ENCODE measurements at places on chromosomes 5 and 9.

DNA sequence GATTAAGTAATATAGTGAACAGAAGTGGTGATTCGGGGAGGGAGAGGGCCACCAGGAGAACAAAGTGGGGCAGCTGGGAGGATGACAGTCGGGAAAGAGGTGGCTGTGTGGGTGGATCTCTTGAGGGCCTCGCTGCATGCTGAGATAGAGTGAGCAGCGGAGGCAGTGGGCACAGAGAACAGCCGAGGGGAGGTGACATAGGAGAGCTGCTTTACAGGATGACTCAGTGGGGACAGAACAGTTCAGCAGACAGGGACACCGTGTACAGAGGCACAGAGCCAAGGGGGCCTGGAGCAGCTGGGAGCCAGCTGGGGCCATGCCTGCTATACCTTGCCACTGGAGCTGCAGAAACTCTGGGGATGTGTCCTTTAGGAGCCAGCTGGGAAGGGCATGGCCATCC, 273.9 kb downstream of the GADD45G start:
- no peak for DNase-seq

- no peak for DNase-seq
These were observed 67.4 kb upstream of the SHB start for GRCh38 chr9:38136386-38136785.

DNA sequence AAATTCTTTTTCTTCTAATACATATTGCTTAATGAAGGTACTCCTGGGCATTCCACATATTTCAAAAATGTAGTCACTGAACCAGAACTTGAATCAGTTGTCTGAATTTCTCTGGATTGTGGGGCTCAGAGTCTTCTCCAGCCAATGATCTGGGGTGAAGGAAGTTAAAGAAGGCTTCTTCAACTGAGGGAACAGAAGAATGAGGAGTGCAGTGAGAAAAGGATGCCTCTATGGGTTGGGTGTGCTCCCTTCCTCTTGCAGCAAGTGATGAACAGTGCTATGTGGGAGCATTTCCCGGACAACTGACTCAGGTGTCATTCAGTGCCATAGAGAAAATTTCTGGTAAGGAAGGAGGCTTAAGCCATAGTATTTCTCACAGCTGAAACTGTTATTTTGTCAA, 7.9 kb downstream of the LNPEP start:
- no peak for DNase-seq

- no peak for DNase-seq
These were observed 441.8 kb upstream of the TLE4 start for GRCh38 chr9:79129865-79130480.

DNA sequence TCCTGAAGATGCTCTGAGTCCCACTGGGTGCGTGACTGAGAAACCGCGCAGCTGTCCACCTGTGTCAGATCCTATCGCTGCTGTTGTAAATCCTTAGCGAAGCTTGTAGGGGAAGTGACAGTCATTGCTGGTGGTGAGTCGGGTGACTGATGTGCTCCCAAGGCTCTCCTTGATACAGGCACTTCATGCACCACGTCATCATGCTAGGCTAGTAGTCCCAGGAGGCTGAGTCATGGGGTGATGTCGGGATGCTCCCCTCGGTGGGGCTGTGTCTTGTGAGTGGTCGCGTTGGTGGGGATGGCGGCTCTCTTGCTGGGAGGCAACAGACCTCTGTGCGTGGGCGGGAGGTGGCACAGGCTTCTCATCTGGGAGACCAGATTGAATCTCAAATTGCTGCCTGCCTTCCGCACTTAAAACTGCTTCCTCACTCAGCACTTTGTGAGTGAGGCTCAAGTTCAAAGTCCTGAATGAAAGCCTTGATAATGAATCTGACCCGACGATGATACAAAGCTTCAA, 84.7 kb downstream of the CSNK1A1 start:
- DNase-seq = no peak

GRCh38 chr5:142827934-142828576, 57.9 kb downstream of the ARHGAP26 start:
- no peak for DNase-seq

GRCh38 chr9:37011530-37011929, 22.5 kb downstream of the PAX5 start:
- DNase-seq = no peak

DNA sequence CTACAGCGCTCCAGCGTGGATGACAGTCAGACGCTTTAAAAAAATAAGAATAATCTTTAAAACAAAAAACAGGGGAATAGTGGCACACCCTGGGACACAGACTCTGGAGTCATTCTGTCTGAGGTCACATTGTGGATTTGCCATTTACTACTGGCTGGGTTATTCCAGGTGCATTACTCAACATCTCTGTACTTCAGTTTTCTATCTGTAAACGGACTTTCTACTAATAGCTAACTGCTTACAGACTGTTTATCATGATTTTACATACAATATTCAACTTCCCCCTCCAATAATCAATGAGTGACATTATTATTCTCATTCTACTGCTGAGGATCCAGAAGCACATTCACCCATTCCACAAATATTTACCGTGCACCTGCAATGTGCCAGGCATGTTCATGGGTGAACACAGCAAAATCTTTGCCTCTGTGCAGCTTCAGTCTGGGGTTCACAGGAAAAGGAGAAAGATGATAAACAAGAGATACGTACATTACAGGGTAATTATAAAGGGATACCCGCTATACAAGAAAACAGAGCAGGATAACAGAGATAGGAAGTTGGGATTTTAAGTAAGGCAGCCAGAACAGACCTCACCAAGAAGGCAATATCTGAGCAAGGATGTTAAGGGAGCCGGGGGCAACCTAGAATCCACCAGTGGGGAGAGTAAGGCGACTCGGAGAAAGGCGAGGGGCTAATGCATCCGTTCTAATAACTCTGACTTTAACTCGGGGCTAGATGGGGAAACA, 984 bp upstream of the RAD23B start:
- peak; percentile 14 for DNase-seq

- no peak for DNase-seq
These were observed 21.6 kb downstream of the DMRT2 start for GRCh38 chr9:1071730-1072129.

- no peak for DNase-seq
These were observed 241.2 kb upstream of the TNC start for GRCh38 chr9:115359017-115359780.

DNA sequence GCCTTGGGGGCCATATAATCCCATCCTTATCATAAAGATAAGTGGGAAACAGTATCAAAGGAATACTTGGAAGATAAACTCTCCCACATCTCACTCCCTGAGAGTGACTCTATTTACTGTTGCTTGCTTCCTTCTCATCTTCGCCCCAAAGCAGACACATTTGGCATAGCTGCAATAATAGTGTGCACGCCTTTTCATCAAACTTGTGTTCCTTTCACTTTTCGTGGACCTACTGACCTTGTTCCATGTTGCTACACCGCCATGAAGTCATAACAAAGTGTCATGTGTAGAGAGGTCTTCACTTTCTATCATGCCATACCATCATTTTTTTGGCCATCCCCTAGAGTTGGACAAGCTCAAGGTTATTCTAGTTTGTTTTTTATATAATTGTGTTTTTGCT, 200.0 kb upstream of the MSX2 start:
- DNase-seq = no peak

DNA sequence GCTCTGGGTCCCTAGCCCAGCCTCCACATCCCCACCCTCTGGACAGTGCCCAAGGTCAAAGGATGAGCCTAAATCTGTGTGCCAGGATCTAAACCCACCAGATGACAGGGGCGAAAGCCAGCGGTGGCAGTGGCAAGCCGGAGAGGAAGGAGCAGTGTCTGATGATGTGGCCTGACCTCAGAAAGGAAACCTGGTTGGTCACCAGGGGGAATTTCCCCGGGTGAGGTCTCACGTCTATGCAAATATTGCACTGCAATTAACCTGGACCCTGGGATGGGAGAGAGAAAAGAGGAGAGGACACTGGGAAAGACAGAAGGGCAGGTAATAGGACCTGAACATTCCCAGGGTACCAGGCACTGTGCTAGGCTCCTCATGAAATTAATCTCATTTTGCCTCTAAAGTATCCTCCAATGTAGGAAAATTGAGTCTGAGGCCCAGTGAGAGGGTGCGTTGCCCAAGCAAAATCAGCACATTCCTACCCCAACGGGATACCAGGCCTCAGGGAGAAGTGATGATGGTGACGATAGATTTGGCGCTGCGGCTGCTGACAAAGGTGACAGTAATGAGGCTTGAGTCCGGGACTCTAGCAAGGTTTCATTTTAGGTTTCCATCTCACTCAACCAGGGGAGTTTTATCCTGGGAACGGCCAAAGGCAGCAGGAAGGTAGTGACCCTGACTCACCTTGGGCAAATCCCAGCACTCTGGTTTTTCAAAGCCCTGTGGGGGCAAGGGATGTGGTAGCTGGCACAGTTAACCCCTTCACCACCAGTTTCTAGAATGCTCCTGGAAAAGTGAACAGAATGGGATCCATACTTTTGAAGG, 13.4 kb upstream of the TNIP1 start:
- peak; percentile 64 for DNase-seq

GRCh38 chr9:69232135-69232534, 58.1 kb downstream of the TJP2 start:
- no peak for DNase-seq

- no peak for DNase-seq
These were observed 5.8 kb upstream of the JAK2 start for GRCh38 chr9:4979239-4979638.

GRCh38 chr5:145925803-145926202, 10.6 kb upstream of the SH3RF2 start:
- DNase-seq = no peak

DNA sequence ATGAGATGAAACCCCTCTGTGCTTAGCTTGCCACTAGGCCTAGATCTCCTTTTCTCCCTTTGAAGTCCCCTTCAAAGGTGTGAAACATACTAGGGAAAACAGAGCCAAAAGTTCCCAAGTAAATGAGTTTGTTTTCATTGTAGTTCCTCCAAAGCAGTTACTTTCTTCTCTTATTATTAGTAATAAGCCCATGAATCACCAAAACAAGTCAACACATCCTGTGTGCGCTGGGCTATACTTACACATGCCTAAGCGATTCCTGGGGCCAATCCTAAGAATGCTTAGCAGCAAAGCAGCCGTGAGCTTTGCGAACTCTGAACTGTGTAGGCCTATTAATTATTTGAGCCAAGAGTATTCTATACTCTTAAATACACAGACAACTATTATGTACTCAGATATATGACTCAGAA, 7.6 kb downstream of the ENC1 start:
- no peak for DNase-seq

GRCh38 chr5:3704661-3705060, 109.0 kb downstream of the IRX1 start:
- DNase-seq = no peak

- DNase-seq = no peak
These were observed 455.9 kb downstream of the CDH9 start for GRCh38 chr5:26582350-26583045.

DNA sequence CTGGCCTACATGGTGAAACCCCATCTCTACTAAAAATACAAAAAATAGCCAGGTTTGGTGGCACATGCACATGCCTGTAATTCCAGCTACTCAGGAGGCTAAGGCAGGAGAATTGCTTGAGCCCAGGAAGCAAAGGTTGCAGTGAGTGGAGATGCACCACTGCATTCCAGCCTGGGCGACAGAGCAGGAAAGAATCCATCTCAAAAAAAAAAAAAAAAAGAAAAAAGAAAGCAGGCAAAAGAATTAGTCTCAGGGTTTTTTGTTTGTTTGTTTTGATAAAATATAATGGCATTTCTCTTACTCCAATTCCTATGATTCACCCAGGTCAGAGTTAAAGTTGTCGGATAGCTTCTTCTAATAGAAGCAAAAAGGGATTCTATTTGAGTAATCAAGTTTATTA, 67.0 kb upstream of the ATG10 start:
- DNase-seq = no peak

GRCh38 chr5:61229416-61229815, 67.1 kb upstream of the SMIM15 start:
- no peak for DNase-seq

- no peak for DNase-seq
These were observed 4.3 kb upstream of the HAPLN1 start for GRCh38 chr5:83724935-83725334.

DNA sequence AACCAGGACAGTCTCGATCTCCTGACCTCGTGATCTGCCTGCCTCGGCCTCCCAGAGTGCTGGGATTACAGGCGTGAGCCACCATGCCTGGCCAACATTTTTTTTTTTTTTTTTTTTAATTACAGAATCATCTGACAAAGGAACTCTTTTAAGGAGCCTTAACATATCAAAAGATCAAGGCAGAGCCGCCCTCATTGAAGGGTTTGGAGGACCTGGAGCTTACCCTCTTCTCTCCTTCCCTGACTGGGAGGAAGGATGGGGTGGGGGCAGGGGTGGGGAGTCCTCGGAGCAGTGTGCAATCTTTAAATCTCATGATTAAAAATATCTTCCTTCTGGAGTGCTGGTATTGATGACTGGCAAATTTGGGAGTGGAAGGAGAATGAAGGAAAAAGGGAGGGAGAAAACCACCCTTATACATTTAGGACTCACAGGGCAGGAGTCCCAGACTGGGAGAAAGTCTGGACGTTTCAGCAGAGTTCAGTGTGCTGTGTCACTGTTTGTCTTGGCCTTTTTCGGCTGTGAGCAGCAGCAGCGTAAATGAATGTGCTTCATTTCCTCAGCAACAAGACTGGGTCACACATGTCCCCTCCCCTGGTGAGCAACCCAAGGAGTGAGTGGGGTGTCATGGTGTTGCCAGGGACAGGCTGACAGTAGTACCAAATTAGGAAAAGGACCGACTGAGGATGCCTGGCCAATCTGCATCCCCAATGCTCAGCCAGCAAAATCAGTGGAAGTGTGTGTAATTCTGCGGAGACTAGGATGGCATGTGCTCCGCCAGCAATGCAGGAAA, 115.3 kb upstream of the BNC2 start:
- no peak for DNase-seq

DNA sequence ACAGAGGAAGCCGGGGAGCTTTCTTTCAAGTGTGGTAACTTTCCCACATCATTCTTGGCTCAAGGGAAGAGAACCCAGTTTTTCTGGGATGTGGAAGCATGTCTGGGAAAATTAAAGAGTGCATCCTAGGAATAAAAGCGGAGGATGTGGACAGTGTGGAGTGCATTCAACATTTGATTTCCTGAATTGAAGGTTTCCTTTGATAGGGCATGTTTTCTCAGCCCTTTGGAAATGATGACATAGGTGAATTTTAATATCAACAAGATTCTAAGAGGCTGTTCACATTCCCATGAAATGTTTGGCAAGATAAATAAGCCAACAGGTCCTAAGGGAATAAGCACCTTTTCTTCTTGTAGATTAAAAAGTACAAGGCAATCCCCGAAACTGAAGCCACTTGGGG, 63.6 kb downstream of the ENTREP1 start:
- no peak for DNase-seq

DNA sequence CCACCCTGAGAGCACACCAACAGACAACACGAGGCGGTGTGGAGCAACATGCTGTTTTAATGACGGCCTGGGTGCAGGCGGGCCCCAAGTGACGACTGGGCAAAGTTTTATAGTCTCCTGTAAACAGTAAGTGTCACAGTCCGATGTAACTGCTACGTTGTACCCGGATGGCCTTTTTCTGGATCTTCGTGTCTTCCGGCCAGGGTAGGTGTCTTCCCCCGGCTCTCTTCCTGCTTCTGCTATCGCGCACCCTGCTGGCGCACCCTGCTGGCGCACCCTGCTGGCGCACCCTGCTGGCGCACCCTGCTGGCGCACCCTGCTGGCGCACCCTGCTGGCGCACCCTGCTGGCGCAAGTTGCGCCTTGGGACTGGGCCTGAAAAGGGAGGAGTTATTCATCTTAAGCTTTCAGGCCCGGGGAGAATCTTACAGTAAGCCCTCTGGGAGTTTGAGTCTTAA, 143.0 kb upstream of the TARS1 start:
- DNase-seq = no peak
